Body of pancreas (tissue), 4 donors: ENCODE measurements at places on chromosomes 16 and 17.

DNA sequence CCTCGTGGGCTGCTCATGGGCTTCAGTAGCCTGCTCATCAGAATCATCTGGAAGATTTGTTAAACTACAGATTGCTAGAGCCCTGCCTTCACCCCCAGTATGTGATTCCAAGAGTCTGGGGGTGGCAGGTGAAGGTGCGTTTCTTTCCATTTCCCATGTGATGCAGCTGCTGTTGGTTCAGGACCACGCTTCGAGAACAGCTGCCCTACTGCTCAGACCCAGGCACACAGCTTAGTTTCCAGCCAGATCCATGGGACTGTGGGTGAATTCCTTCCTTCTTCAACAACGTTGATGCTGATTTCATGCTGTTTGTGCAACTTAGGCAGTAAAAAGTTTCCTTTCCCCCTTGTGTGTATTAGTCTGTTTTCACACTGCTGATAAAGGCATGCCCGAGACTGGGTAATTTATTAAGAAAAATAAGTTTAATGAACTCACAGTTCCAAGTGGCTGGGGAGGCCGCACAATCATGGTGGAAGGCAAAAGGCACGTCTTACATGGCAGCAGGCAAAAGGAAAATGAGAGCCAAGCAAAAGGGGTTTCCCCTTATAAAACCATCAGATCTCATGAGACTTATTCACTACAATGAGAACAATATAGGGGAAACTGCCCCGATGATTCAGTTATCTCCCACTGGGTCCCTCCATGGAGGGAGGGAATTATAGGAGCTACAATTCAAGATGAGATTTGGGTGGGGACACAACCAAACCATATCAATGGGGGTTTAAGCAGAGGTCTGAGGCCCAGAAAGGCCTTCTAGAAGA lies 159.2 kb downstream of the XYLT1 start:
- no peak for DNase-seq

GRCh38 chr17:41058741-41059140 lies 1.2 kb downstream of the KRTAP2-3 start:
- DNase-seq: no peak

DNA sequence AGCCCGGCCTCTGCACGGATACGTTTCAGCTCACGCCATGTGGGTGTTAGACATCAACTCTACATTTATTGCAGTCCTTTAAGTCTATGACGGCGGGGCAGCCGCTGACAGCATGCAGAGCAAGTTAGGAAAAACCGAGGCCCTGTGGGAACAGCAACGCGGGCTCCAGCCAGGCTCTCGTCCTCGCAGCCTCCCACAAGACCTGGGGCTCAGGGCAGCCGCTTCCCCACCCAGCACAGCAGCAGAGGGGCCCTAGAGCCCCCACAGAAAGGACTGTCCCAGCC lies 3.7 kb upstream of the MRPS34 start:
- no peak for DNase-seq

- DNase-seq: no peak
These were observed 97.8 kb upstream of the CORO6 start for GRCh38 chr17:29720551-29720950.

DNA sequence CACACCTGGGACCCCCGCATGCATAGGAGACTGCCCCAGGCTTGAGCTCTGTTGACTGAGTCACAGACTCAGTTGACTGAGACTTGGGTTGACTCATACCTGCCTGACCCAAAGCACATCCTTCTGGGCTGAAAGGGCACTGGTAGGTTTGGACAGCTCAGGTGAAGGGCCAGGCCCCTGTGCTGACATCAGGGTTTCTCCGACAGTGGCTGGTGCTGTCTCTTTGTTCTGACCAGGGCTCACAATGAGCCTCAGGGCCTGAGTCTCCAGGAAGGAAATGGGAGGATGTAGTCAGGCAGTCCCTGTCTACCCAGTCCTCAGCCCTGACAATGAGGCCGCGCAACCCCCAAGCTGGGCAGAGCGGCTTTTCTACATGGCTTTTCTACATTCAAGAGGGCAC lies 6.5 kb downstream of the SPNS2 start:
- no peak for DNase-seq

- no peak for DNase-seq
These were observed 18.4 kb downstream of the LDHD start for GRCh38 chr16:75097941-75098901.

- DNase-seq: no peak
These were observed 77.7 kb downstream of the RPH3AL start for GRCh38 chr17:274902-275301.

DNA sequence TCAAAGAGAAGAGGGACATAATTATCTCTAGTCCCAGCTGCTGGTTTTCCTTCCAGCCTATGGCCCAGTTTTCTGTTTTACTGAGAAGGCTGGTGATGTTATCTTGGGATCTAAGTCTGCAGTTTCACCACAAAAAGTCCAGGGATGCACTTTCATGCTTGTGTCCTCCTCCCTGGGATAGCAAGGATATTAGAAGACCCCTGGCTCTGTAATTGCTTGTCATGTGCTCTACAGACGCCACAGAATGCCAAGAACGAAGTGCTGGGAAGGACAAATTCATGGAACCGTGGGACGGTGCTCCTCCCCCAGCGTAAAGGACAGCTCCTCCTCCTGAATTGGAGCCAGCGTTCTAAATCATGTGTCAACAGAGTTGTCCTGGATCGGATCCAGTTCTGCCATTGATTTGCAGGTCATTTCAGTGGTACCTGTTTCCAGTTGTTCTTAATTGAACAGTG lies 8.6 kb downstream of the MAPT start:
- DNase-seq: peak; percentile 76

- no peak for DNase-seq
These were observed 20.7 kb downstream of the SLC43A2 start for GRCh38 chr17:1607971-1608320.

DNA sequence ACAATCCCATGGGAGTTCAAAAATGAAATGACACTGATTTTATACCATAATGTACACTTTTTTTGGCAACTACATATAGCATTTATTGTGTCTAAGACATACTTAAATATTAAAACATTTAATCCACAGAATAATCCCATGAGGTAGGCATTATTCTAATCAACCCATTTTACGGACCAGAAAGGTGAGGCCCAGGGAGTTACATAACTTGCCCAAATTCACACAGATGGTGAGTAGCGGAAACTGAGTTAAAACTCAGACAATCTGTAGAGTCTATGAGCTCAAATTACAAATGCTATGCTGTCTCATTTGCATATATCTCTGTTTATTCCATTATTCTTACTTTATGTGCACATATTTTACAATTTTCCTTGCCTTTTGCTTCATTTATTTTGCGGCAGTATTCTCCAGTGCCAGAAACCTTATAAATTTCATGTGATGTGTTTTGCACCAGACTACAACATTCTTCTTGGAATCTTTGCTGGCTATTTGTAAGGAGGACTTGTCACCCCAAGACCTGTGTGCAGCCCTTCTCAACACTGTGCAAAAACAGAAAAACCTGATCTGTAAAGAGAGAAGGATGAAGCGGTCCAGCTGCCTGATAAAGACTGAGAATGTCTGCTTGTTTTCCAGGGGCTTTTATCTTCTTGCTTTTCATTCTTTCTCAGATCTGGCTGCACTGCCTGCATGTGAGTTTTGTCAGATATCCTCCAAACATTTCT lies 2.3 kb upstream of the ABCA9 start:
- DNase-seq: no peak

- DNase-seq: peak; percentile 52
These were observed 8.7 kb downstream of the GRN start for GRCh38 chr17:44353672-44354331.

DNA sequence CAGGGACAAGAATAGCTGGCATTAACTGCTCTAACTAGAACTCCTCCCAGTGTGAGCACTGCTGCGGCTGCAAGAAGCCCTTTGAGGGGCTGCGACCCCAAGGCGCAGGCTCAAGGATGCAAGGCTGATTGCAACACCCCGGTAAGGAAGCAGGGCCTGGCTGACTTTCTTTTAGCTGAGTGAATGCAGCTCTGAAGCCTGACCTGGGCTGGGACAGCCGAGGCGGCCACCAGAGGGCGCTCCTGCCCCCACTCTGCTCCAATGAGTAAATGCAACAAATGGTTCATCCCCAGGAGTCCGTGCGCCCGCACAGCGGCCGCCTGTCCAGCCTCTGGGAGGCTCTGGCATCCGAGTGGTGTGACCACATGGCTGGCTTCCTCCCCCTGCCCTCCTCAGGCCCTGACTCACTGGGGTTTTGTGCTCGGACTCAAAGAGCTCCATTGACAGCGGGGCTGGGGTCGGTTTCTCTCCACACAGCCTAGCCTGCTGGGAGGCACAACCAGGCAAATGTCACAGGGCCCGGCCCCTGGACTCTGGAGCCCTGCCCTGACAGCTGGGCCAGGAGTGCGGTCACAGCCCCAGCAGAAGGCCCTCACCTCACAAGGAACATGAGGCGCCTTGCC lies at the start of gene SMIM5:
Gene SMIM5, plus strand, starts transcription at position 572 of the 623 bp plus-strand sequence. CDS start 6,768 bp downstream, outside the sequence.
- peak; percentile 89 for DNase-seq

- DNase-seq: no peak
These were observed 99.2 kb downstream of the GOSR1 start for GRCh38 chr17:30576326-30576861.

DNA sequence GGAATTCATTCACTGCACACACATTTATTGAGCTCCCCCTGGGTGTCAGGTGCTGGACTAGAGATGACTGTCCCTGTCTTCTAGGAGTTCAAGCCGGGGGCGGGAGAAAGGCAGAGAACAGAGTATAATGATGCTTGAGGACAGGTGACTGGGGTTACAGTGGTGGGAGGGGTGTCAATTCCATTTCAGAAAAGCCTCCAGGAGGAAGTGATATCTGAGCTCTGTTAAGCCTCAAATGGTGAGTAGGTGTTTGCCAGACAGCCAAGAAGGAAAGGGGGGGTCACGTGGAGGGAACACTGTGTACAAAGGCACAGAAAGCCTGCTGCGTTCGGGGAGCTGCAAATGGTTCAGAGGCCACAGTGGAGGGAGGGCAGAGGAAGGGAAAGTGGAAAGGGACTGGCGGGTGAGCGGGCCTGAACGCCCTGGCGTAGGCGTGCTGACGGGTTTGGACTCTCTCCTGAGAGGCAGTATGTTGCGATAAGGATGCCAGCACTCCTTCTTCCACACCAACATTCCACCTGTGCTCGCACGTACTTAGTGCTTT lies 9.7 kb upstream of the NXPH3 start:
- DNase-seq: peak; percentile 92

DNA sequence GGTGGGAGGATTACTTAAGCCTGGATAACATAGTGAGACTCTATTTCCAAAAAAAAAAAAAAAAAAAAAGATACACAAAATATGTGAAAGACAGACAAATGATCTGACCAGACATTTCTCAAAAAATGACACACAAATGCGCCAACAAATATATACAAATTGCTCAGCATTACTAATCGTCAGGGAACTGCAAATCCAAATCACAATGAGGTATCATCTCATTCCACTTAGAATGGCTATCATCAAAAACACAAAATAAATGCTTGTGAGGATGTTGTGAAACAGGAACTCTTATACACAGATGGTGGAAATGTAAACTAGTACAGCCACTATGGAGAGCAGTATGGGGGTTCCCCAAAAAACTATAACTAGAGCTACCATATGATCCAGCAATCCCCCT lies 62.4 kb downstream of the STX8 start:
- DNase-seq: no peak

- DNase-seq: no peak
These were observed 772 bp upstream of the KIF22 start for GRCh38 chr16:29789775-29790182.

DNA sequence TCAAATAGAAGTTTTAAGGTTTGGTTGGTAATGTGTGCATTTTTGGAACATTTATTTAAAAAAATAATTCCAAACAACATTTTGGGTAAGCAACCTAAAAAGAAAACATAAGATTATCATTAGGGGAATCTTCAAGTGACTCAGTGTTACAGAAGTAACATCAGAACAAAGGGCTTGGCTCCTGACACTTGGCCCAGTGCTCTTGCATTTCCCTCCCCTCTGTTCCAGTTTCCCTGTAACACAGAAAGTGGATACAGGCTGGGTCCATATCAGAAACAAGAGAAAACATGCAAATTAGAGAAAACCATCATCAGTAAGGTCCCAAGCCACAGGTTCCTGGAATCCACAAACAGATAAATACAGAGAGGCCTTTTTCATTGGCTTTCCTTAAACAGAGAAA lies 40.1 kb downstream of the SKAP1 start:
- no peak for DNase-seq

- DNase-seq: no peak
These were observed 137.0 kb upstream of the RCVRN start for GRCh38 chr17:10041916-10042588.

- no peak for DNase-seq
These were observed 6.0 kb upstream of the RPH3AL start for GRCh38 chr17:358491-359151.

- DNase-seq: no peak
These were observed 1.6 kb downstream of the CA4 start for GRCh38 chr17:60151355-60151754.

- no peak for DNase-seq
These were observed 15.1 kb downstream of the SAMD14 start for GRCh38 chr17:50114849-50115357.

GRCh38 chr17:28592260-28592659 lies 6.6 kb downstream of the SPAG5 start:
- DNase-seq: no peak
